NCI-H774 (cell line): ENCODE measurements at places on chromosomes 11 and 22.
A peak's percentile ranks its signal among the peaks of the same experiment; 100 is the strongest.

GRCh38 chr11:69479591-69480271 lies 1.7 kb upstream of the LINC01488 start:
- DNase-seq: no peak

DNA sequence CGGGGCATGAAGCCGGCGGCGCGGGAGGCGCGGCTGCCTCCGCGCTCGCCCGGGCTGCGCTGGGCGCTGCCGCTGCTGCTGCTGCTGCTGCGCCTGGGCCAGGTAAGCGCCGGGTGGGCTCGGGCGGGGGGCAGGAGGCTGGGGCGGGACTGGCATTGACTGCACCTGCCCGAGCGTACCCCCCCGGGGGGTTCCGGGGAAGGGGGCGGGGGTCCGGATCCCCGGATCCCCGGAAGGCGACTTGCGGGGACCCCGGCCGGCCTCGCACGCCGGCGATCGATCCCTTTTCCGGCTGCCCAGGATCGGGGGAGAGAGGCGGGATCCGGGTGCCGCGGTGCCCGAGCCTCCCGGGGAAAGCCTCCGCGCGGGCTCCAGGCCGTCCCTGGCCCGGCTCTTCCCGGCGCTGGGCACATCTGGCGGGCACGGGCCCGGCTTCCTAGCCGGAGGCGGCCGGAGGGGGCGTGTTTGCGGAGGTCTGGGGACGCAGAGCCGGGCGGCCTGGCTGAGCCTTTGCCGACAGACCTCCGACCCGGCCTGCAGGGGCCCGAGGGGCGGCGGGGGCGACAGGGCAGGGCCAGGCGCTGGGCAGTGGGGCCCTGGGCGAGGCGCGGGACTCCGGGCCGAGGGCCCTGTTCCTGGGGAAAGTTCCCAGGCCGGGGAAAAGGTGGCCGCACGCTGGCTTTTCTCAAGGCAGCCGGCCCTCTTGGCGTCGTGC lies 705 bp downstream of the PTPRJ start:
- no peak for DNase-seq

DNA sequence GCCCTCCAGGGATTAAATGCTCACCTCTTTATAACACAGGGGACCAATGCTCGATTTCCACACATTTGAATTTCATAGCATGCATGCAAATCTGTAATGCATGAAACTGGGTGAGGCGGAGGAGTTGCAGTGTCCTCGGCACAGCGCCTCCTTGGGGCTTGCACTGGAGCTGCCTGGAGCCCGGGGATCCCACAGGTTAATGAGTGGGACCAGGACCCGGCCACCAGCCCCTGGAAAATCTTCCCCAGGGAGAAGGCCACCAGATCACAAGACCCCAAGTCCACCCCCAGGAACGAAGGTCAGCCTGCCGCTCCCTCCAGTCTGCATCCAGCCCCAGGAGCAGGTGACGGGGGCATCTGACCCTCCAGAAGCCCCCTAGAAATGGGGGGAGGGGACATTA lies 119.1 kb downstream of the MN1 start:
- DNase-seq: no peak

DNA sequence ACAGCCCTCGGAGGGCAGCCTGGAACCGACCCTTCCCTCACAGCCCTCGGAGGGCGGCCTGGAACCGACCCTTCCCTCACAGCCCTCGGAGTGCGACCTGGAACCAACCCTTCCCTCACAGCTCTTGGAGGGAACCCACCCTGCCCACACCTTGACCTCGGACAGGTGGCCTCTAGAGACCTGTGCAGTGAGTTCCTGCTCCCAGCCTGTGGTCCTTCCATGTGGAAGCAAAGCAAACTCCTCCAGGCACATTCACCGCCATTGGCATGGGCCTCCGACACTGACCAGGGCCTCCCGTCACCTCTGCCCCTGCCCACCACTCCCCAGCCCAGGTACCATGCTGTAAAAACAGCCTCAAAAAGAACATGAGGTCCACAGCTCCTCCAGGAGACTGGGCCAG lies 272.1 kb downstream of the BRD1 start:
- DNase-seq: no peak

- DNase-seq: no peak
Measured at GRCh38 chr11:1497600-1497999, 11.0 kb upstream of the MOB2 start.

DNA sequence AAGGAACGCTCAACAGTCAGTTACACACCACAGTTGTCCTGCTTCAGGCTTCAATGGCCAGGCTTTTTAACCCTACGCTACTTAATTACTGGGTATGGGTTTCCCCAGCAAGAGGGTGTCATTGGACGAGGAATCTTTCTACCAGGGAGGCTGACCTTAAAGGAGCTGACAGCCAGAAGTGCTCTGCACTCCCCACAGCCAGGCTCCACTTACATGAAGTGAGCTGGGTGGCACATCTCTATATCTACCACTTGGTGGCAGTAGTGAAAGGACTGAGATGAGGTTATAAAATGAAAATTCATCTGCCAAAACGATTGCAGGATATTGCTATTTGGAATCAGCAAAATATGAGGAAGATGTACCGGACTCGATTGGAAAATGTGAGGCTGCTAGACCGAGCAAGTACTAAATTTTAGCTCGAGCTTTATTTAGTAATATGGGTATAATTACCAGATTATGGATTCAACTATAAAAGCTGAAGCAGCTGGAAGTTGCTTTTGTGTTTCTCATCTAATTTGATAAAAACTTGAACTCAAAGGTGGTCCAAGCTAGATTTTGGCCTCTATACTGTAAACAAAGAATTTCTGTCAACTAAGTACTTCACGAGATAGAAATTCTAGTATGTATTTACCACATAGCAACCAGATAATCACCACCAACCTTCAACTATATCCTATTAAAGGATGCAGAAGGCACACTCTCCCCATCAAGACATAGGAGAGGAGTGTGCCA lies 53.9 kb upstream of the CEP126 start:
- DNase-seq: no peak

DNA sequence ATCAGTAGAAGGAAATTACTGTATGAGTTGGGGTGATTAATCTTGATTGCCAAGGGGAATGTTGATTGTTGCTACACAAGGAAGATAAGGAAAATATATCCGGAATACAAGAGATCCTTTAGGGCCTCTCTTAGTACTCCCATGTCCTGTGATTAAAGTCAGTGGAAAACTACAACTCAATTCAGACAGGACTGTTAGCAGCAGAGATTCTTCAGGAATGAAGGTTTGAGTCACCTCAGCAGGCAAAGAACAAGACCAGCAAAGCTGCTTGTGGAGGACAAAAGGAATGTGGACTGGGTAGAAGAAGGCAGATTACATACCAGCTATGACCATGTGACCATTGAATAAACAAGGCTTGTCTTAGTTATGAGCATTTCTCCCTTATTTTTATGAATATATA lies 478.2 kb downstream of the BUD13 start:
- no peak for DNase-seq

- no peak for DNase-seq
Measured at GRCh38 chr22:25651332-25652085, 87.0 kb downstream of the GRK3 start.

GRCh38 chr11:130139401-130139800 lies 20.2 kb upstream of the ST14 start:
- no peak for DNase-seq

GRCh38 chr11:106344394-106344793 lies 266.9 kb downstream of the AASDHPPT start:
- no peak for DNase-seq

DNA sequence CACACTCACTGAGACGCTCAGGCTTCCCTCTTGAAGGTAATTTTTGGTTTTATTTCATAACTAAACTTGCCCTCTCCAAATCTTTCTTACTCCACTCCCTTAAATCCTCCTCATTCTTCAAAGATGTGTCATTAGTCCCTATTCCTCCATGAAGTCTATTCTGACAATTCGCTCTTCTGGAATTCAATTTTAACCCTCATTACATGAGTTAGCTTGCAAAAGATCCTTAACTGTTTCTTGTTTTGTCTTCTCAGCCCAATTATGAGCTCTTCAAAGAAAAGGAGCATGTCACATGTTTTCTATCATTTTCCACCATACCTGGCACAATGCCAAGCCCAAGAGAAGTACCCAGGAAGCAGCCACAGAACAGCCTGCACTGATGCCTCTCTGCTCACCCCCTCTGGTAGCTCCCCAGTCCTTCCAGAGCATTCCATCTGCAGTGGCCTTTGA lies 13.0 kb downstream of the GALNT18 start:
- no peak for DNase-seq

DNA sequence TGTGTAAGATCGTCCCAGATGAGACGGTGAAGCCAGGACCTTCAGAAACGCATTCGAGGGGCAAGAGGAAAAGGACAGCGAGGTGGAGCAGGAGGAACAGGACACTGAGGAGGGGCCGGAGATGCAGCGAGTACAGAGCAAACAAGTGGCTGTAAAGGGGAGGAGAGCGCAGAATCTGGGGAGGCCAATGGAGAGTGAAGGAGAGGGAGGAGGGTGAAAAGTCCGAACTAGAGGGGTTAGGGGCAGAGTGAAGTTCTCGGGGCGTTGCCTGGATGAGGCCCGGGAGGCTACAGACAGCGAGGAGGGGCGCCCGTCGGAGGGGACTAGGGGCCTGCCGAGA lies 8.8 kb upstream of the PPIL2 start:
- DNase-seq: peak; percentile 41

DNA sequence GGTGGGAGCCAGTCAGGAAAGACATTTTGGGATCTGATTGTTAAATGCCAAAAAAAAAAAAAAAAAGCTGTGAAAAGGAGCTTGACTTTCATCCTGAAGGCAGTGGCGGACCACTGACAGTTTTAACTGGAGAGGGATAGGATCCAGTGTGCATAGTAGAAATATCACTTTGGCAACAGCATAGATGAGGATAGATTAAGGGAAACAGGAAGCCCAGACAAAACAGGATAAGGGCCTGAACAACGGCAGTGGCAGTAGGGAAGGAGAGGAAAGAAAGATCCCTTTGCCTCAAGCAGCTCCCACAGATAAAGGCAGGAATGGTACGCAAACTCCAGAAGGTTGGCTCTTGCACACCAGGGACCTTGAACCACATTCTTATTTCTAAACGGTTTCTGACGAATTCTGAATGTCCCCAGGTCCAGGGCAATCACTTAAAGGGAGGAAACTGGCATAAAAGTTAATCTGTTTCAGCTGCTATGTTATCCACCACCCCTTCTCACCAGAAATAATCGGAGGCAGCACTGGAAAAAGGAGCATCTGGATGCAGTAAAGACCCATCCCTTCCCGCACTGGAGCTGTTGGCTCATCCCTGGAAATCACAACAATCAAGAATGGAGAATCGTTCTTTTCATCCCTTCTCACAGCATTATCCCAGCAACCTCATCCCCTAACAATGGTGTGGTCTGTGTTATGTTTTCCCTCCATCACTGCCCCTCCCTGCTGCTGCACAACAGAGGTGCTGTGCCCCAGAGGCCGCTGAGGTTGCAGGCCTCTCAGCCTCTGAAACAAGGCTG lies 99.1 kb downstream of the GAB2 start:
- no peak for DNase-seq

GRCh38 chr22:44084044-44084772 lies 60.1 kb downstream of the PARVB start:
- no peak for DNase-seq

DNA sequence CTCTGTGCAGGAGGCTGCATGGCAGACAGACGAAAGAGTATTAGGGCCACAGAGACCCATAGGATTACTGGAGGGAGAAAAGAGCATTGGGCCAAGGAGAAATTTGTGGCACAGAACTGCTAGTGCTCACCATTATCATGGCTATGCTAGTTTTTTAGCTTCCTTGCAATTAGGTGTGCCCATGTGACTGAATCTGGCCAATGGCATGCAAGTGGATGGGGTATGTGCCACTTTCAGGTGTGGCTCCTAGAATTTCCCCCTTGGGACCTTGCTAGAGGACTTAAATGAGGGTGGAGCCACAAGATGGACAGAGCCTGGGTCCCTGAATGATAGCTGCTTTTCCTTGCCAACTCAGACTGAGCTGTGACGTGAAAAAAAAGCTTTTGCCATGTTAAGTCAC lies 73.9 kb upstream of the TENM4 start:
- no peak for DNase-seq

DNA sequence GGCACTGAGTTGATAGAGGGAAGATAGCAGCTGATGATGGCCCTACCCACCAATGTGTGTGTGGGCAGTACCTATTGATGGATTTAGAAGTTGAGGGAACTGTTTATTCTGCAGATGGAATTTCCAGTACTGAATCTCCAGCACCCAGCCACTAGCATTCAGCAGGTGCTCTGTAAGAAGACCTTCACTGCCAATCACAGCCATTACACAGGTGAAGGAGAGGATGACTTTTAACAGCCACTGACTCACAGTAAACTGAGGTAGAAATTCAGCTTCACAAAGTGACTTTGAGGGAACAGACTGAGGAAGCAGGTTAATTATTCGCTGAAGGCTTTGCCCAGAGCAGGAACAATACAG lies 107.8 kb downstream of the GGTLC2 start:
- no peak for DNase-seq

DNA sequence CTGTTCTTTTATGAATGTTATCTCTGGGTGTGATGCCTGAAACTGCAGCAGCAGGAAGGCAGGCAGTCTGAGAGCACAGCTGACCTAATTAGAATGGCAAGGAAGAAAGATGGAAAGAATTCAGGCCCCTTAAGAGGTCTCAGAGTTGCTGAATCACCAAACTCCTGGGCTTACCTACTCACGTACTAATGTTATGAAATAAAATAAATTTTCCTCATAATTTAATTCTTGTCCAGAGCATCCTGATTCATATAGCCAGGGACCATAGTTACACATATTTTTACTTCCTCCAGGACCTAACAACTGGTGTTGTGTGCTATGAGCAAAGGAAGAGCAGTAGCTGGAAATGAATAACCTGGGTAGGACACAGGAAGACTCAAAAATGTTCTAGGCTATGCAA lies 41.9 kb downstream of the SNX19 start:
- DNase-seq: no peak

DNA sequence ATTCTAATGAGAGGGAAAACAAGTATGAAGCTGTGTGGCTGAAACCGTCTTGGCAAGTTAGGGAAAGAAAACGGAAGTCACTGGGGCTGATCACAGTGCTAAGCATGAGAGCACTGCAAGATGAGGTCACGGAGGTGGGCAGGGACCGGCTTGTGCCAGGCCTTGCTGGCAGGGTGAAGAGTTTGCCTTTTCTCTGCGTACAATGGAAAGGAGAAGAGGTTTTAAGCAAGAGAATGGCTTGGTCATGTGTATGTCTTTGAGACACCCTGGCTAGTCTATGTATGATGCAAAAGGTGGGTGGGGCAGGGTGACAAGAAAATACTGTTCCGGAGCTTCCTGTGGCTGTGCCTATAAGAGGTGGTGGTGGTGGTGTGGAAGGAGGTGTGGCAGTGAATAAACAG lies 567.9 kb downstream of the NTM start:
- DNase-seq: no peak

DNA sequence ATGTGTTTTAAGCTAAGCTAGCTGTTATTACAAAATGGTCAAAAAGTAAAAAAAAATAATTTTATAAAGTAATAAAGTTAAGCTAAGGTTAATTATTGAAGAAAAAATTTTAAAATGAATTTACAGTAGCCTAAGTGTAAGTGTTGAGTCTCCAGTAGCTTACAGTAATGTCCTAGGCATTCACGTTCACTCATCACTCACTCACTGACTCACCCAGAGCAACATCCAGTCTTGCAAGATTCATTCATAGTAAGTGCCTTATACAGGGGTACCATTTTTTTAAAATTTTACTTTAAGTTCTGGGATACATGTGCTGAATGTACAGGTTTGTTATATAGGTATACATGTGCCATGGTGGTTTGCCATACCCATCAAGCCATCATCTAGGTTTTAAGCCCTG lies 11.6 kb upstream of the OOSP4B start:
- no peak for DNase-seq
